Stimulated activated CD4-positive, alpha-beta T cell treated with anti-CD3 and anti-CD28 coated beads, Interleukin-2, amount 100 ng/mL, for 4 hours (primary cell): ENCODE measurements at places on chromosomes 3 and 15.

GRCh38 chr3:90010341-90010740 lies 902.9 kb downstream of the EPHA3 start:
- no peak for DNase-seq

DNA sequence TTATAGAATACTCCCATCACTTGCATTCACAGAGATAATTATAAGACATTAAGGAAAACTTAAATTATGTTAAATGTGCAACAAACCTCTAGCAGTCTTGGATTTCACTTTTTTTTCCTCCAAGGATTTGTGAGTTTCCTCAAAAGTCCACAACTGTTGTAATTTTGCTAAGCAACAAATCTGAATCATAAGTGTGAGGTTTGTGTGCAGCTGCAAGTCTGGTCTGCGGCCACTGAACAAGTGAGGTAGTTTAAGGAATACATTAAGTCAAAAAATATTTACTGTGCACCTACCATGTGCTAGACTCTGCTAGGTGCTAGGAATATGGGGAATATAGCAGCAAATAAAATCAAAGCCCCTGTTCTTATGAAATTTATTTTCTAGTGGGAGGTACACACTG lies 70.2 kb downstream of the LRRC28 start:
- DNase-seq: no peak

DNA sequence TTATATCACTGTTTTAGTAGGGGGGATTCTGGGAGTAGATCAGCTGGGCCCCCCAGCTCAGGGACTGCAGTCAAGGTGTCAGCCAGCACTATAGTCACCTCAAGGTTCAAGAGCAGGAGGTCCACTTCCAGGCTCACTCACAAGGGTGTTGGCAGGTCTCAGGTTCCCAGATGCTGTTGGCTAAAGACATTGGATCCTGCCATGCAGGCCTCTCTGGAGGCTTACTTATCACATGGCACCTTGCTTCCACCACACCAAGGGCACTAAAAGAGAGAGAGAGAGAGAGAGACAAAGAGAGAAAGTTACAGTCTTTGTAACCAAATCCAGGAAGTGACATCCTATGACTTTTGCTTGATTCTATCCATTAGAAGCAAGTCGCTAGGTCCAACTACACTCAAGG lies 7.5 kb upstream of the PPP1R14D start:
- DNase-seq: no peak

GRCh38 chr15:89333011-89333860 lies 1.4 kb downstream of the POLG start:
- DNase-seq: no peak

DNA sequence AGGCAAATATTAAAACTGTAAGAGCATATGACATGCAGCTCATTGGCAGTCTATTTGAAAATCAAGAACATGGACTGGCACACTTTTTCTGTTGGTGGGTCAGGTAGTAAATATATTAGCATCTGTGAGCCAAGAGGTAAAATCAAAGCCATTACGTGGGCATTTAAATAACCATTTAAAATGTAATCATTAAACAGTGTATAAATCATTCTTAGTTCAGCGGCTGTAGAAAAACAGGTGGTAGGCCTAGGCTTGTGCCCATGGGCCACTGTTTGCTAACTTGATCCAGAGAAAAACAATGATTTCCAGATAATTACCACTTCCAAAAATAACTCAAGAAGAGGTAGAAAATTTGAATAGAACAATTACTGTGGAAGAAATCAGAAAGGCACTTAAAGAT lies 105.1 kb downstream of the CHST2 start:
- no peak for DNase-seq

DNA sequence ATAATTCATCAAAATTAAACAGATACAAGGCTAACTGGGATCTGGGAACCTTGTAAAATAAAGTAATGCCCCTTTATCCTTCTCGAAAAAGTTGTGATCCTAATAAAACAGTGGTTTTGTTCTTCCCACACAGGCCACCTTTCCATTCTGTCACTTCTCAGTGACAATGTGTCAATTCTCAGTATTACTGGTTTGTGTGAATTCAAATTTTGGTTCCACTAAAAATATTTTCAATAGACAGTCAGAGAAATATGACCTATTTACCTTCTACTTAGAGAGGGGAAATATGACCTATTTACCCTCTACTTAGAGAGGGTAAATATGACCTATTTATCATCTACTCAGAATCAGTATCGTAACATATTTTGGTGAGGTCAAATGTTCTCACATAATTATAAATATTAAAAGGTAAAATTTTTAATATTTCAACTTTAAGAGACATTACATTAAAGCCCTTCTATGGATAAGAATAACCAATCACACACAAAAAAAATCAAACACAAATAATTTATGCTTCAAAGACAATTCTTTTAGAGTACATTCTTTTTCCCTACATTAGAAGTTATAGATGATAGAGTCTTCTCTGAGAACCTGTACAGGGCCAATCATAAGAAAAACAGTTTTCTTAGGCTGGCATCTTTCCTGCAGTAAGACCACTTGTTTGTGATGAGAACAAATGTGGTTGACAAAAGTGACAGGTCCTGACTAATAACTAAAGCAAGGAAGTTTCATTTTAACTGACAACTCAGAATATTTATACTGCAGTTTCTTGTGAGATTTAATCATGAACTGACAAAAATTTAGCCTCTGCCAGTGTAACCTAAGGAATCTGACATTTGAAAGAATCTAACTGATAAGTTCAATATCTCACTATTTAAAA lies 323.3 kb downstream of the DIPK2A start:
- no peak for DNase-seq

- DNase-seq: no peak
Measured at GRCh38 chr3:197994736-197995135, 34.7 kb downstream of the LMLN start.

GRCh38 chr15:63350178-63350621 lies 31.4 kb downstream of the CA12 start:
- DNase-seq: no peak

GRCh38 chr15:71329497-71330260 lies 214.4 kb downstream of the THSD4 start:
- DNase-seq: no peak

- no peak for DNase-seq
Measured at GRCh38 chr3:151093905-151094304, 8.4 kb downstream of the MED12L start.

DNA sequence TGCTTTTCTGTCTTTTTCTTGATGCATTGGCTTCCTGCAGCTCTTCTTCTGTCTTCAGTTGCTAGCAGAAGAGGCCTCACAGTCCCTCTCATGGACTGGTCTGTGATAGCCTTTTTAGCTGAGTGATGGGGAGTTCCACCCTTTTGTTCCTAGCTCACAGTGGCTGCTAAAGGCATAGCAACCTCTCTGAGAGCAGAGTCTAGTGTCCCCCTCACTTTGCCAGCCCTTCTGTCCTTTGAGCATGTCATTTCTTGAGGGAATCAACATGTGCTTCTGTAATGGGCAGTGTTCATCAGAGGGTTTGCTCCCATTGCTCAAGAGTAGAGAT lies 44.4 kb downstream of the GAP43 start:
- no peak for DNase-seq

GRCh38 chr3:114400371-114400770 lies 106.5 kb downstream of the TIGIT start:
- no peak for DNase-seq

- DNase-seq: no peak
Measured at GRCh38 chr3:23073724-23074305, 129.3 kb upstream of the UBE2E2 start.

DNA sequence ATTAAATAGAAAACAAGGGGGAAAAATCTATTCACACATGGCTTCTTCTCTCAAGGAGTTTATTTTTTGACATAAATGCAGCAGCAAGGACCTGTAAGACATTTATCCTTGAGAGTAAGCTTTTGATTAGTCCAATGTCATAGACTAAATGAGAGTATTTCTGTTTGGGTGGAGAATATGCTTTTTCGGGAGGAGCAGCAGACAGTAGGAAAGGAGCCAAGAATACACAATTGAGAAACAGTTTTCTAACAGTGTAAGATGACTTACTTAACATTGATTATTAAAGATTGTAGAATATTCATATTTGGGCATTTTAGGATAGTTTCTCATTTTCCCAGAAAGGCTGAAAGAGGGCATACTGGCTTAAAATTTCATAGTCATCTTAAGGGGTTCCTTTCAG lies 65.9 kb upstream of the PAQR5 start:
- no peak for DNase-seq

GRCh38 chr15:33601461-33601860 lies 290.7 kb downstream of the RYR3 start:
- no peak for DNase-seq

- no peak for DNase-seq
Measured at GRCh38 chr3:99532246-99532645, 106.1 kb upstream of the COL8A1 start.

- DNase-seq: no peak
Measured at GRCh38 chr15:29962407-29962806, 120.3 kb upstream of the GOLGA8J start.

GRCh38 chr3:37610529-37610928 lies 251.2 kb upstream of the CTDSPL start:
- no peak for DNase-seq

GRCh38 chr15:48850648-48851047 lies 27.3 kb upstream of the EID1 start:
- DNase-seq: no peak

DNA sequence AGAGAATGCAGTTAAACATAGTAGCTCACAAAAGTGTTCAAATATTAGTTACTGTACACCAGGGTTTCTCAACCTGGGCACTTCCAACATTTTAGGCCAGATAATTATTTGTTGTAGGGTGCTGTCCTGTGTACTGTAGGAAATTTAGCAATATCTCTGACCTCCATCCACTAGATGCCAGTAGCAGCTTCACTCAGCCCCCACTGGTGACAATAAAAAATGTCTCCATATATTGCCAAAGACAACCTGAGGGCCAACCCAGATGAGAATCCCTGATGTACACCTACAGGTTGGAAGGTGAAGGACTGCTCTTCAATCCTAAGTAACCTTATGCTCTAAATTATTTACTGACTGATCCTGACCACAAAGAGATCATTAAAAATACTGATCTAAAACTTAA lies 32.5 kb downstream of the DCUN1D1 start:
- no peak for DNase-seq

DNA sequence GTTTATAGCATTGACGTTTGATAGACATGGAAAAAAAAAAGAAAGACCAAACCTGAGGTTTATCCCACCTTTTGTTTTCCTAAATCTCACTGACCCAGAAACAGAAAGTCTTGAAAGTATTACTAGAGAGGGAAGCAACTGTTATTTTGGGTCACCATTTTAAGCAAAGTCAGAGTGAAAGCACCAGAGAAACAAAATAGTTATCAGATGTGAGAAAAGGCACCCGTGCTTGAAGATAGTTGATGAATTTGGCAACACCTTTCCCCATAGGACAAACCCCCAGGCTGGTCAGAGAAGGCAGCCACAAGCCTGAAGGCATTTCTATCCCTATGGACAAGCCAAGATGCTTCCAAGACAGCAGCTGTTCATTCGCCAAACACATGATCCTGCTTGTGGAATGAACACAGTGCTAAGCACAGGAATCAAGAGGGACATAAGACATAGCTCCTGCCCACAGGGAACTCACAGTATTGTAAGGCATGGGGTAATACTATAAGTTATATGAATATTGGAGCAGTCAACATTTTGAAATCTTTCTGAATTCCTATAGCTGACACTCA lies 170.9 kb downstream of the ERC2 start:
- DNase-seq: no peak

GRCh38 chr3:81170298-81170697 lies 591.1 kb downstream of the GBE1 start:
- no peak for DNase-seq

DNA sequence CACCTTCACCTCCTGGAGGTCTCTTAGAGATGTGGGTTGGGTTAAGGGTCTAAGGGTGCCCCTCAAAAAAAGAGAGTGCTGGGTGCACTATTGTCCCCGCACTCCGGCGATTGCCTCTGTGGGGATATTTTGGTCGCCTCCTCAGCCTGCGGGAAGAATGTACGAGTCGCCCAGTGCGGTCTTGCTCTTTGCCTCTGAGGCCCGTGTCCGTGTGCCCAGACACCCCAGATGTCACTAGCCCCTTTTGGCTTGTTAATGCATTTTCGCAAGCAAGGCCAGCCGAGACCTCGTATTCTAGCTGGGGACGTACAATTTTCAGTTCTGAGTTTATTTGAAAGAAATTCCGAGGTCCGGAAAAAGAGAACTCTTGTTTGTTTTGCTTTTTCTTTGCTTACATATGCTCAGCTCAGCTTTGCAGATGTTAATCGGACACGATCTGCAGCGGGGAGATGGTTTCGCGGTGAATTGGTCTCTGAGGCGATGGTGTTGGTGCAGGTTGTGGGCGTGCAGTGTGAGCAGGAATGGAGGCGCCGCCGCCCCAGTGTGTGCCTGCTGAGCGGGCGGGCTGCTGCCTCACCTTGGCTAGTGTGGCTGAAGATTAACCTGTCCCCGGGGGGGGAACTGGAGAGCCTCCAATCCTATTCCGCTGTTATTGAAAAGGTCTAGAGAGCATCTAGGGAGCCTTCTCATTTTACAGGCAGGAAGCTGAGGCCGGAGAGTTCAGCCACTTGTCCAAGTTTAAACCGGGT lies 1.4 kb downstream of the ST6GAL1 start:
- peak; percentile 42 for DNase-seq

- DNase-seq: no peak
Measured at GRCh38 chr3:134378384-134378783, 4.1 kb upstream of the AMOTL2 start.

GRCh38 chr3:66106788-66107187 lies 68.1 kb upstream of the MAGI1 start:
- no peak for DNase-seq

DNA sequence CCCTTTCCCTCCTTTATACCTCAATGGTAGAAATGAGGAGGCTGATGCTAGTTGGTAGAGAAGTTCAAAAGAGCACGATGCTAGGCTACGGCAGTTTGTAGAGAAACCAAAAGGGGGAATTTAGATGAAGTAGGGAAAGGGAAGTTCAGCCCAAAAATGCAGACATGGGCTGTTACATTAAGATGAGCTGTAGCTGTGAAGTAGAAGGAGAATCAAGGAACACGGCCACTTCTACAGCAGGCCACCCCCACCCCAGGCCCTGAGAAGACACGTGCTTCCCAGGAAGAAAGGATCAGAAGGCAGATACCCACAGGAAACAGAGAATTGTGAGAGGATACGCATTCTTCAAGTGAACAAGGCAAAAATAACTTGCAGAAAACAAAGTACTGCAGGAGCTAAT lies 2.1 kb upstream of the PARP14 start:
- no peak for DNase-seq

DNA sequence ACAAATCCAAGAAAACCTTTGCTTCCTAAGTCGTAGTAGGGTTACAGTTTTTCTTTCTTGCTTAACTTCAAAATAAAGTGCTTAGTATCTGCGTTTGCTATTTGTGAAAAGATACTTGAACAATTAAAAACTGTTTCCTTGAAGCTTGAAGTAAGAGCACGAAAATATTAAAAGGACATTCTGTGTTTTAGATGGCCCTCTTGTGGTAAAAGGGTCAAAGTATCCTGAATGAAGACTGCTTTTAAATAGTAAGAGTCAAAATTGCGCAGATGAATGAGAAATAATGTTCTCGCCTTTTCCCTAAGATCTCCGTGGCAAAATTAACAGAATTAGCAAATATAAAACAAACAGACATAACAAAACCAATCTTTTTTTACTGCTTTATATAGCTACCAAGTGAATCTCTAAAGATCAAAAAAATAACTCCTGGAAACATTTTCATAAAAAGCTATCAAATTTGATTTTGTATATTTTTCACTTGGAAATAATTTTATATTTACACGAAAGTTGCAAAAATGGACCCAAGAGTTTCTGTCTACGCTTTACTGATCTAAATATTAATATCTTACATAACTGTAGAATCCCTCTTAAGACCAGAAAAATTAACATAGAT lies 175.4 kb downstream of the MBNL1 start:
- DNase-seq: no peak
